Pulmonary artery endothelial cell (primary cell): ENCODE measurements at places on chromosomes 7 and 10.

DNA sequence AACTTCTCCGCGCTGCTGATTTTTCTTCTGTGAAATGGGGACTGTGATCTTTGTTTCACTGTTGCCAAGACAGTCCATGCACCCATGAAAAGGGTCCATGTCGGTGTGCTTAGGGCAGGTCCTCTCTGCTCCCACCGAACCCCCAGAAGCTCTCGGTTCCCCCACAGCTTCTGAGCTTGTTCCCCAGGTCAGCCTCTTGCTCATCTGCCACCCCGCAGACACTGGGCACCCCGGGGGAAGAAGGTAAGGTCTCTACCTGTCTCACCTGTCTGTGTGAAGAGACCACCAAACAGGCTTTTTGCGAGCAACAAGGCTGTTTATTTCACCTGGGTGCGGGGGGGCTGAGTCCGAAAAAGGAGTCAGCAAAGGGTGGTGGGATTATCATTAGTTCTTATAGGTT lies 66.2 kb upstream of the NANOS1 start:
- DNase-seq, result no peak

- DNase-seq, result no peak
Measured at GRCh38 chr7:144057954-144058353, 9.2 kb downstream of the OR2A5 start.

- no peak for DNase-seq
Measured at GRCh38 chr10:43057231-43057711, 19.6 kb upstream of the RET start.

DNA sequence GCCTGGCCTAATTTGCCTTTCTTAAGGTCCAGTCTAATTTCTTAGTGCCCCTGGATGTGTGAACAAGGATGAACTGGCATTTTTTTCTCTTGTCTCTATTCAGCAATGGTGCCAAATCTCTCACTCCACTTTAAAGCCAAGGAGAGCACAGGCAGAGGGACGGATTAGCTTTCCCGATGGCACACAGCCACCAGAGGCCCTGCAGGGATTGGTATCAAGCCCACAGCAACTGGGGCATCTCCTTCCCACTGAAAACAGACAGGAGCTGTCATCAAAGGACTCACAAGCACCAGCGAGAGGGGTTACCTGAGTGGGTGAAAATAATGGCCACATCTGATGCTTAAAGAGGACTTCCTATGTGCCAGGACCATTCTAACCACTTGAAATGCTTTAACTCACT lies 83.1 kb downstream of the ITIH5 start:
- DNase-seq, result no peak

DNA sequence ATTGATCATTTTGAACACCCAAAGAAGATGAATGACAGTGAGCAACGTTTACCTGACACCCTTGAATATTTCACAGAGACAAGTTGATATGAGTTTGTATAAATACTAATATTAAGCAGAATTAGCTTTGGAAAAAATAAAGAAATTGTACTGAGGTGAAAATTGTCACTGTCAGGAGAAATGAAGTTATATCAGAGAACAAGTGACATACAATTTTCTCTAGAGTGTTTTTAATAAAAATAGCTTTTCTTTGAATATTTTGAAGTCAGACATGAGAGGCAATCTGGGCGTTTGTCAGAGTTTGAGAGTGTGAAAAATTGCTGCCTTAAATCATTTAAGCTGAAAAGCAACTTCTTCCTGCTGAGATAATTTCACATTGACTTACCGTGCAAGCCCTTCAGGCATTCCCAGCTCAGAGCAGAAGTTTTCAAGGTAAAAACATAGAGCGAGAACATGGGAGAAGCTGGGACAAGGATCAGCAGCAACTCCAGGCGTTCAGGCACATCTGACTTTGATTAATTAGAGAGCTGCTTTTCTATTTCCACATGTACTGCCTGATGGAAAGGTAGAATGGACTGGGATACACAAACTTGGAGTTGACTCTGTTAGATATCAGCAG lies 535.9 kb downstream of the TFEC start:
- DNase-seq, result no peak

DNA sequence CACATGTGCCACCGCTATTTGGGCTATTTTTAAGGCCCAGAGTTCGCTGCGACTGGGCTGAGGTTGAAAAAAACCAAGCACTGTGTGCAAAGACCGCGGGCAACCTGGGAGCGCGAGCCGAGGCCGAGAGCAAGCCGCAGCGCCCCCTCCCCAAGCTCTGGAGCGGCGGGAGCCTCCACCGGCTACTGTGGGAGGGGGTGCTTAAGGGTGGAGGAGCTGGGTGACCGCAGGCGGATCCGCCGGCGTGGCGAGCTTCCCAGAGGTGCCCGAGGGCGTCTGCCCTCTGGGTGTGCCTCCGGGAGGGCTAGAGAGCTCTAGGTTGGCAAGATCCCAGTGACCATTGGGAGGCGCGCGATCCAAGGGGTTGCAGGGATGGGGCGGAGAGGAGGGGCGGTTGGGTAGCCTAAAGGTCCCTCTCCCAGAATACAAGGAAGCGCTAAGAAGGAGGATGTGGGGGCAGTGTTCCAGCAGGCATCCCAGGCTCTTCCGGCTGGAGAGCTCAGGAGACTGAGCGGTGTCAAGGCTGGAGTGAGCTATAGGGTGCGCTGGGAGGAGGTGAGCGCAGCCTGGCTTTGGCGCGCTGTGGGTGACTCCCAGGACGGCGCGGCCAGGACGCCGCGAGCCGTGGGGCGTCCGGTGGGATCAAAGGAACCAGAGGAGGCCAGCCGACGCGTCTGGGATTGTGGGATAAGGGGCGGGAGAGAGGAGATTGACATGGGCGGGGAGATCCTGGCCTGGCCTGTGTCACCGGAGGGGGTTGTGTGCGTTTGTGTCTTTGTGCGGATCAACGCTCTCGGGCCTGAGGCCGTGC lies 8.0 kb downstream of the DLX5 start:
- DNase-seq, result no peak

DNA sequence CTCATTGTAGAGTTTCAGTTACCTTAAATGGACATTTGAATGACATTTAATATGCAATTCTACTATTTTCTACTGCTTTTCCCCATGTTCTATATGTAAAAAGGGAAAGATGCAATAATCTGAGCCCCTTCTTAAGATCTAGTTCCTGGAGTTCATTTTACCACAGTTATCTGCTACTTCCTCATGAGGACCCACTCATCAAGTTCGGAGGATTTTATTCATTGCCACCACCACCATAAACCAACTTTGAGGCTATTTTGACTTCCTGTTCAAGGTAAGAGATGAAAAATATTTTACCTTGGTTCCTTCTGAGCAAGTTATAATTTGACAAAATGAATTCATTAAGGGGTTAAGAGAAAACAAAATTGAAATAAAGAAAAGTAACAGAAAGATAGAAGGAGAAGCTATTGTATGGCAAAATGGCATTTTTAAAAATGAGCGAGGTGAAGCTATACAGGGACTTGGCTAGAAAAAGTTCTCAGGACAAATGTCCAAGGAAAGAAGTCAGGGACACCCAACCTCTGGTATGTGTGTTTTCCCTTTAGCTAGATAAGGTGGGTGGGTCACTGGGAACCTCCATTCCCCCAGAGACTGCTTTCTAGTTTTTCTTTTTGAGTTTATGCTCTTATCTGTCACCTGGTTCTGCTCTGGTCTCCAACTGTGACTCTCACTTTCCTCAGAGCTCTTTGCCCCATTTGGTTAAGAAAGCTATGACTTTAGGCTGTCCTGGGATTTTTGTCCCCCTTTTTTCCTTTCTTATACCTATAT lies 14.9 kb upstream of the FAM3C start:
- no peak for DNase-seq

DNA sequence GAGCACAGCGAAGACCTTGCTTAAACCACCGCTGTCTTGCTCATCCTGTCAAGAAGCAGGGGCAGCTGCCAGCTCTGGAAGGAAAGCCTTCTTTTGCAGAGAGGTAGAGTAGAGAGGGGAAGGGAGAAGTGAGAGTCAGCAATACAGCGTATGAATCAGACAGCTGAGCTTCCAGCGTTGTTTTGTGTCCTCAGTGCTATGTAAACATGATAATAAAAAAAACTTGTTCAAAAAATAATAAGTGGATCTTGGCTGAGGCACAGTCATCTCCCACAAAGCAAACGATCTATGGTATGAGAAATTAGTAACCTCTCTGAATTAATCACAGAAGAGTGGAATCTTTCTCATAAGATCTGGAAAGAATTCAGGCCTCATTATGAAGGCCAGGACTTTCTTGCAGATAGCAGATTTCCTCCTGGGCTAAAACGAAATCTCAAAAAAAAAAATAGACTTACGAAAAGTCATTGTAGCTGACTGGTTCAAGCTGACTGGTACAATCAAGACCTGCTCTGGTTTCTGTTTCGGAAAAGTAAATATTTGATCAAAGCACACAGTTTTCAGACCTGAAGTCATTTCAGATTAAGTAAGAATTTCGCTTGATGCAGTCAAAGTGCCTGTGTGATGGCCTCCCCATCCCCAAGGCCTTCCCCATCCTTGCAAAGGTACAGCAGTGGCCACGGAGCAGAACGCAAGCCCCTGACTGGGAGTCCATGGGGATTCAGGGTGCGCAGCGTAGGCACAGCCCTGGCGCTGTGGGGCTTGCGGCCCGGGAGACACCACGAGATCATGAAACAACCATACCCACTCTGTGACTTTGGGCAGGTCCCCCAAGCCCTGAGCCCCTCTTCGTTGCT lies 29.4 kb downstream of the CHST15 start:
- DNase-seq, result peak; percentile 33

DNA sequence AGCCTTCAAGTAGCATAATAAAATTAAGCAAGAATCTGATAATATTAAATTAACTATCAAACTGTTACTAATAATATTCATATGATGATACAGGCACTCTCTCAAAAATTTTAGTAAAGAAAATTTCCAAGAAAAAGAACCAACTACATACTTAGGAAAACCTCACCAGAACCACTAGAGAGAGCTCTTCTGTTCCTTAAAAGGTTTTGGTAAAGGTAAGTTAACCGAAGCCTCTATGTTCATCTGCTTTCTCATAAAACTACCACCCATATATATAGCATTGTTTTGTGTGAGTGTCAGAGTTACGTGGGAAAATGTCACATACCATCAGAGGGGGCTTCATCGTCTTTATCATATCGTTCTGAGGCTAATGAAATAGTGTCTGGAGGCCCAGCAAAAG lies 20.7 kb downstream of the SKAP2 start:
- DNase-seq, result no peak

GRCh38 chr7:116271161-116271913 lies 61.0 kb downstream of the TES start:
- no peak for DNase-seq

GRCh38 chr10:84328418-84329195 lies at the start of gene CCSER2:
Gene CCSER2 (plus strand): TSS chr10:84328589. CDS start chr10:84371053, 42,464 bp downstream.
- no peak for DNase-seq

DNA sequence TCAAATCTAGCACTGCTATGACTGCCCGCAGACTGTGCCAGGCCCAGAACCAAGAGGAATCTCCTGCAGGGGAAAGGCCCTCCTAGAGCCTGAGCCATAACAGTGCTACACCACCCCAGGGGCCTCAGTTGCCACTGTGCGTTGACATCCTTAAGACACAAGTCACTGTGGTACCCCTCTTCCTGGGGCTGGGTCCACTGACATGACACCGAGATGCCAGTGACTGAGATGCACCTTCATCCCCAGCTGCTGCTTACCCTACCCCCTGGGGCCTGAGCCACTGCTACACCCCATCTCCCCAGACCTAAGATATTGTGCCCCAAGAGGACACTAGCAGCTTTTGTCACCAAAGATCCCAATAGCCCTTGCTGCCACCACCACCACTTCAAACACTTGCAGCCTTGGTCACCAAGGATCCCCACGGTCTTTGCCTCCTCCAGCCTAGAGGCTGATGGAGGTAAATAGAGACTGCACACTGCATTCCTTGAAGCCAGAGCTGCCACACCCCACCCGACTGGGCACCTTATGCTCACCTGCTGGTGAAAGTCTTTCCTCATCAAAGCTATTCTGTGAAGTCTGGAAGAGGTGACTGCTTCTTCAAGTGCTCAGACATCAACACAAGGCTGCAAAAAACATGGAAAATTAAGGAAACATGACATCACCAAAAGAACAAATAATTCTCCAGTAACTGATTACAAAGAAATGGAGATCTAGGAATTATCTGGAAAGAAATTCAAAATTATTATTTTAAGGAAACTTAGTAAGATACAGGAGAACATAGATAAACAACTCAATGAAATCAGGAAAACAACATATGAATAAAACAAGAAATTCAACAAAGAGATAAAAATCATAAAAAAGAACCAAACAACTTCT lies 40.4 kb upstream of the SHH start:
- DNase-seq, result no peak

GRCh38 chr10:97013568-97013967 lies 172.2 kb downstream of the SLIT1 start:
- no peak for DNase-seq

DNA sequence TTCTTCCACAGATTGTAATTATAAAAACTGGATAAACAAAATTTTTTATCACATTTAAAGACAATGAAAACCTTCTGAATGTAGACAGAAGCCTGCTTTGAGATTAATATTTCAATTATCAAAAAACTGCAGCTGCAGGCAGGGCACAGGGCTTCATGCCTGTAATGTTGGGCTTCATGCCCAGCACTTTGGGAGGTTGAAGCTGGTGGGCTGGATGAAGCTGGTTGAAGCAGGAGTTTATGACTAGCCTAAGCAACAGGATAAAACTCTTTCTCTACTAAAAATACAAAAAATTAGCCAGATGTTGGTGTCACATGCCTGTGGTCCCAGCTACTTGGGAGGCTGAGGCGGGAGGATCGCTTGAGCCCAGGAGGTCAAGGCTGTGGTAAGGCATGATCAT lies 41.2 kb downstream of the PDZD8 start:
- no peak for DNase-seq

GRCh38 chr10:85047979-85048378 lies 719.6 kb downstream of the CCSER2 start:
- DNase-seq, result no peak

DNA sequence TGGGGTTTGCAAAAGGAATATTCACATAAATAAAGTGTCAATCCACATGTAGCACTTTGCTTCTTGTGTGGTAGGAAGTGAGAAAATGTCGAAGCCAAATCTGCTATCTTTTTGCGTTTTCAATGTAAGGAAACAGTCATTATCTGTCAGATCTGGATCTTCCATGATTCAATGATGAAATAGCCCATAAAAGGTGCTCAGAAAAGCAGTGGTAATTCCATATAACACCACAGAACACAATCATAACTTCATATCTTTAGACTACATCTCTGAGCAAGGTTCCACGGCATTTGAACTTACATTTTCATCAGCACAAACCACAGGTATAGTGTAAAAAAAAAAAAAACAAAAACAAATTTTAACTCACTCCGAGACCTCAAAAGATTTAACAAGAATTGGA lies 39.9 kb upstream of the EGR2 start:
- DNase-seq, result no peak

DNA sequence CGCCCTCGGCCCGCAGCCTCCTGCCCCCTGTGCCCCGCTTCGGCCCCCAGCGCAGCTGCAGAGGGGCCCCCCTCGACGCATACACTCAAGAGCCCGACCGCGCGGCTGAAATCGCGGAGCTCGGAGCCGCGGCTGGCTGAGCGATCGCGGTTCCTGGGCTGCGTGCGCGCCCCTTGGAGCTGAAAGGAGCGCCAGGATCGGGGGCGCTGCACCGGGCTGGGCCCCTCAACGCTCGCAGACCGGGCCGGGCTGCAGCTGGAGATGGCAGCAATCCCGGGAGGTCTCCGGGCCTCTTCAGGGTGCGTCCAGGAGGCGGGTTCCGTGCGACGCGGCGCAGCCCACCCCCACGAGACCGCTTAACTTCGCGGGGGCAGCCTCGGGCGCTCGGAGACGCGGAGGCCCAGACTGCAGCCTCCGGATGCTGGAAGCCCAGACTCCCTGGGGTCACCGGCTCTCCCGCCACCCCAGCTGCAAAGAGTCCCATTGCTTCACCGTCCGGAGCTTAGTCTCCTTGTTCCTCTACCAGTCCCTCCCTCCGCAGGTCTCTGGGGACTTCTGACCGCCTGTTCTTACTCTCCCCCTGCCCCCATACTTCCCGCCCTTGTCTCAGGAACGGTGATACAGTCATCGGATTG lies 73.0 kb upstream of the LRRC4 start:
- no peak for DNase-seq
